HuH-7 (cell line): ENCODE measurements at places on chromosomes 7 and 10.

DNA sequence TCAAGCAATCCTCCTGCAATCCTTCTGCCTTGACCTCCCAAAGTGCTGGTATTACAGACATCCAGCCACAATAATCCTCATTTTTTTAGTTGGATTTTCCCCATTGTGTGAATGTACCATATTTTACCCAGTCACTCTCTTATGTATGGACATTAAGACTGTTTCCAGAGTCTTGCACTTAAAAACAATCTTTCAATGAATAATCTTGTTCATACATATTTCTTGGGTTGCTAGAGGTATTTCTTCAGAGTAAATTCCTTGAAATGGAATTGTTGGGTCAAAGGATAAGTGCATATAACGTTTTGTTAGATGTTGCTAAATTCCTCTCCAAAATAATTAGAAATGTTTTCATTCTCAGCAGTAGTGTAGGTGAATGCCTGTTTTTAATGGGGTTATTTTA is 283.1 kb upstream of the KAT6B start:
- DNase-seq: no peak

- no peak for DNase-seq
These were observed 5.7 kb upstream of the PIP start for GRCh38 chr7:143126146-143126545.

GRCh38 chr10:620971-621370 is 68.5 kb downstream of the DIP2C start:
- no peak for DNase-seq

DNA sequence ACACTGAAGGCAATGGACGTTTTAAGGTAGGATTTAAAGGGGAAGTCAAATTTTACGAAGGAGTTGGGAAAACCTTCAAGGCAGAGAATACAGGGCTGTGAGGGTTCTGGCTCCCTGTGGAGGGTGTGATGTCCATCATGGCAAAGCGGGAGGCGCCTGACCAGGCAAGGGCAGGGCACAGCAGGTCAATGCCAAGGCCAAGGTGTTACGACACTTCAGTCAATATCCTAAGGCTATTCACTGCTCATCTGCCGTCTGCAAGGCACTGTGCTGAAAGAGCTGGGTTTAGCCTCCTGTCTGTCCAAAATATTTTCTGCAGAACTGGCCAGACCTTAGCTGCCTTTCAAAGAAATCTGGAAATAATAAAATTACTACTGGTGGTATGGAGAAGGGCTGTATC is 297.9 kb upstream of the MGMT start:
- DNase-seq: no peak

- DNase-seq: no peak
These were observed 10.3 kb downstream of the SLC13A4 start for GRCh38 chr7:135717693-135718092.

DNA sequence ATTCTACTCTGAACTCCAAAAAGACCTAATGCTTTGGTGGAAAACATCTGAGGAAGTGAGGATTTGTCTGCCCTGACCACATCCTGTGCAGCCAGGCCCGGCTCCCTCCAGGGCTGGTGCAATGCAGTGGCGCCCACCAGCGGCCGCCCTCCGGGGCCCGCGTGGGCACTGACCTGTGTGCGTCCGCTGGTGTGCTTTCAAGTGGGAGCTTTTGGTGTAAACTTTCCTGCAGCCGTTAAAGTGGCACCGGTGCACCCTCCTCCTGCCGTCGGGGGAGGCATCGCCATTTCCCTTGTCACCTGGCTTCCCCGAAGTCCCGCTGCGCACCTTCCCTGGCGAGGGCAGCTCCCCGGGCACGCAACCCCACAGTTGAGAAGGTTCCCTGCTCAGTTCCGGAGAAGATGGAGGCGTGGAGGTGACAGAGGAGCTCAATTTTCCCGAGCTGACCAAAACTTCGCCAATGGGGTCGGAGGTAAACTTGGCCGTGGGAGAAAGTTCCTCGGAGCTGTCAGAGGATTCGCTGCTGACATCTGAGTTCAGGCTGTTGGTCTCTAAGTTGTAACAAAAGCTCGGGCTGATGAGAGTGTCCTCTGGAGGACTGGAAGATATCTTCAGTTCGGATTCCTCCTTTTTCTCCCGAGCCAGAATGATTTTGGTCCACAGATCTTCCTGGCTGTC is 3.4 kb downstream of the KLF6 start:
- DNase-seq: no peak
